RCC 7860 (cell line): ENCODE measurements at places on chromosomes 13 and 19.
A peak's percentile ranks its signal among the peaks of the same experiment; 100 is the strongest.

GRCh38 chr13:114211446-114212157 lies 23.1 kb upstream of the CDC16 start:
- no peak for DNase-seq

GRCh38 chr13:113186061-113186900 lies 22.2 kb downstream of the PCID2 start:
- DNase-seq: no peak

- no peak for DNase-seq
Observed at GRCh38 chr13:111575719-111576118, 255.3 kb downstream of the TEX29 start.

- no peak for DNase-seq
Observed at GRCh38 chr19:28631961-28632360, 581.0 kb downstream of the UQCRFS1 start.

DNA sequence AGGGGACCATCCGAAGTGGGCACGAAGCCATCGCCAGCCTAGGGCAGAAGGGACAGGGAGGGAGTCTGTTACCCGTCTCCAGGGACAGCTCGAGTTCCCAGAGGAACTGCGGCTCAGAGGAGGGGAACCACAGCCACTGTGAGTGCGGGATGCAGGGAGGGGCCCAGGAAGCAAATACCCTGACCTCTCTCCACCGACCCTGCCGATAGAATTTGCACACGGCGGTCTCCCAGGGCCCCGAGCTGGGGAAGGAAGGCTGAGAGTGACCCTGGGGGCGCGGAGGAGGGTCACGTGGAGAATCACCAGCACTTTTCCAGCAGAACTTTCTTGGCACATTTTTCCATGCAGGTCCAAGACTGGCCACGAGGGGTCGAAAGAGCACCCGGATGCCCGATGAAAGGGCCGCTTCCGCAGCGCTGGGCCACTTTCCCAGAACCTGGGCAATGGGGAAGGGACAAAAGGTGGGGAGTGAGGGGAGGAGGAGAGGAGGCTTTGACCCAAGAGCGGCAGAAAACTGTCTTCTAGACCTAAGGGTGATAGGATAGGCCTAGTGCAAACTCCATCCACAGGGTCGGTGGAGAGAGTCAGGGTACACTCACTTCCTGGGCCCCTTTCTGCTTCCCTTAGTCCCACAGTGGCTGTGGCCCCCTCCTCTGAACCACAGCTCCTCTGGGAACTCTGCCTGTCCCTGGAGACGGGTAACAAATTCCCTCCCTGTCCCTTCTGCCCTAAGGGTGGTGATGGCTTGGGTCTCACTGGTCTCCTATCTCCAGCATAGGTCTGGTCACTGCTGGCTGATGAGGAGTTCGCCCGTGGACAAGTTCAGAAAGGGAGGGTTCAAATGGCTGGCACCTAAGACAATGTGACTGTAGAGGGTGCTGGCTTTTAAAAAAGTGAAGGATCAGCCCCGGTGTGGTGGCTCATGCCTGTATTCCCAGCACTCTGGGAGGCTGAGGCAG lies 5.3 kb upstream of the GPR4 start:
- peak; percentile 33 for DNase-seq

- DNase-seq: no peak
Observed at GRCh38 chr13:29905845-29906244, 55.4 kb upstream of the UBL3 start.

GRCh38 chr13:48278806-48279205 lies 24.7 kb upstream of the RB1 start:
- DNase-seq: no peak

DNA sequence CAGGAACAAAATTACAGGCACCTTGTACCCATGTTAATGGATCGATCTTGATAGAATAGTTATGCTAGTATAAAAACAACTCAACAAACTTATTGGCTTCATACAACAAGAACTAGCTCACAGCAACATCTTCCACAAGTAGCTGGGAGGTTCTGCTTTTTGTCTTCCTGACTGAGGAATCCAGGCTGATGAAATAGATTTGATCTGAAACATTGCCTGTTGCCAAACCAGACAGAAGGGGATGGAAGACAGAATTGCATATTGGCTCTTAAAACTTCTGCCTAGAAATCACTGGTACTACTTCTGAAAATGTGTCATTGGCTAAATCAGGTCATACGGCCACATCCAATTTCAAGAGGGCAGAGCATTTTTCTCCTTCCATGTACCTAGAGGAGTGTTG lies 267.3 kb downstream of the RFC3 start:
- DNase-seq: no peak

- no peak for DNase-seq
Observed at GRCh38 chr13:74322562-74322961, 188.4 kb upstream of the KLF12 start.

- DNase-seq: no peak
Observed at GRCh38 chr13:112803422-112803821, 113.6 kb downstream of the ATP11A start.

DNA sequence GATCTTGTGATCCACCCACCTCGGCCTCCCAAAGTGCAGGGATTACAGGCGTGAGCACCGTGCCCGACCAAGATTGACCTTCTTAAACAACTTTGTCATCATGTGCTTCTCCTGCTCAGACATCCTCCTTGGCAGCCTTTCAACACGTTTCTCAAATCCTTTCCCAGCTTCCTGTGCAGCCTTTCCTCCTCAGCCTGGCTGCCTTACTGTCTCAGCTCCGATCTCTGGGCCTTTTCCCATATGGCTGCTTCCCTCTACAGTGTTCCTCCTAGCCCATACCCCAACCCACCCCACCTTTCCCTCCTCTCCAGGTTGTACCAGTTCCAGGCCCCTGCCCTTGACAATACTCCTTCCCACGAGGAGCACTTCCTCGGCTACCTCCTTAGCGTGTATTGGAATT lies 7.2 kb downstream of the PHF11 start:
- DNase-seq: no peak

GRCh38 chr13:98451676-98452470 lies 125.0 kb downstream of the STK24 start:
- DNase-seq: no peak

DNA sequence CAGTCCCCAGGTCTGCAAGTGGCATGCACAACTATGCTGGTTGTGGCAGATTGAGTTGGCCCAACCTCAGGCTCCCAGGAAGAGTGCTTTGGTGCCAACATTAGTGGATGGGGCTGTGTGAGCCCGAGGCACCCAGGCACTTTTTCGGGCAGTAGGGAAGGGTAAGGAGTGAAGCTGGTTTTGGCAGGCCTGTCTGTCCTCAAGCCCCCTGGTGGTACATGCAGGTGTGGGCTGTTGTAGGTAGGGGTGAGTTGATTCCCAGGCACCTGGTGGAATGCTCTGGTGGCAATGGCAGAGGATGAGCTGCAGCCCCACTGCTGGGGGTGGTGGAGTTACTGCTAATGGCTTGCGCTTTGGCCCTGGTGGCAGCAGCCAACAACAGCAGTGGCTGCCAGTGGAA lies 723.7 kb upstream of the SLITRK1 start:
- DNase-seq: no peak

DNA sequence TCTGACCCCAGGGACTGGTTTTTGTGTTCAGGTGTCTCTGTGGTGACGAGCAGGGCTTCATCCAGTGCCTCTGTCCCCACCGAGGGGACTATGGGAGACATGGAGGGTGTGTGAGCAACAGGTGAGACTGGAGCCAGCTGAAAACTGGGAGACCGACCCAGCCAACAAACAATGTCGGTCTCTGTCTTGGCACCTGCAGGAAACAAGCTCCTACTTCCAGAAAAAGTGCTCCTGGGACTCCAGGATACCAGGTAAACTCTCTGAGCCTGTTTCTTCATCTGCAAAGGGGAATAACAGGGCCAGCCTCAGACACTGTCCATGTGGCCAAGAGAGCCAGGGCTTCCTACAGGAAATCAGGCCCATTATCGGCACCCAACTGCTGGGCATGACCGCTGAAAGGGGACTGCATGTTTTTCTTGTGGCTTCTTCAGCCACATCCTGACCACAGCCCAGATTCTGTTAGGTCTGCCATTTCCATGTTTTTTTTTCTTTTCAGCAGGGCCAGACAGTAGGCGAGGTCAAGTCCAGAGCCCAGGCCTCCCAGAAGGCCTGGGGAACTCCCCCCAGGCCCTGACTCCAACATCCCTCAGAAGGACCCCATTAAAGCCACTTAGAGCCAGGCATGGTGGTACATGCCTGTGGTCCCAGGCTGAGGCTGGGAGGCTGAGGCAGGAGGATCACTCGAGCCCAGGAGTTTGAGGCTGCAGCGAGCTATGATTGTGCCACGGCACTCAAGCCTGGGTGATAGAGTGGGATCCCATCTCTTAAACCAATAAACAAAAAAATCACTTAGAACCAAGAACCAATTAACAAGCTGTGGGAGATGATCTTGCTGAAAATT lies 836 bp upstream of the BST2 start:
- DNase-seq: peak; percentile 87

DNA sequence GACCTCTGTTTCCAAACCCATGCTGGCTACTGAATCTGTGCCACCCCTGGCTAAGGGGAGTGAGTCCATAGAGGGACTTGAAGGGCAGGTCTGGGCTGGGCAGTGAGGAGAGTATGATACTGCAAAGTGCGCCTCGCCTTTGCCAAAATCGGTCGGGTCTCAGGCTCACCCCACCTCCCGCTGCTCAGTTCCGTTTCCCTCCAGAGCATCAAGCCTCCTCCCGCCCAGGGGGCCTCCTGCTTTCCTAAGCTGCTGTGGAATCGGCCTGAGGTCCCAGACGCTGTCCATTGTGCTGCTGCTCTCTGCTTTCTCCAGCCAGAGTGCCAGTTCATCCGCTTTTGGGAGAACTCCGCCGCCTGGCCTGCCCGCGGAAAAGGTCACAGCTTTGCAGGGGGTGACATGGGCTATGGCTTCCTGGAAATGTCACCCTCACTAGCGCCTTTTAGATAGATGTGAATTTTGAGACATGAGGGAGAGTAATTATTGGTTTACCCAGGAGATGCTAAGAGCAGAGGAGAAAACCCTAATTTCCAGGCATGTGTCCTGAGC lies 1418.4 kb downstream of the UQCRFS1 start:
- DNase-seq: no peak

- DNase-seq: no peak
Observed at GRCh38 chr13:64591971-64592370, 2638.2 kb downstream of the PCDH9 start.

DNA sequence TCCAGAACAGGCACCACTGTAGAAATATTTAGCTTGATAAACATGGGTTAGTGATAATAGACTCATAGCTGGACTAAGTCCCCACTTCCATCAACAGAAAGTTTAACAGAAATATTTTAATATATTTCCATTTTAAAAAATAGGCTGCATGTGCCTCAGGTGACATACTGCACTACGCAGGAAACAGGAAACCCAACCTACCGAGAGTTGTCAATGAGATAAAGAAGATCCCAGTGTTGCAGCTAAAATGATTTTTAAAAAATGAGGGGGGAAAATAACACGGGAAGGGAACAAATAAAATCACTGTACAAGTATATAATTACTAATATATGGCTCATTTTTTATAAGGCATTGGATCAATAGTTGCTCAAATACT lies 154.8 kb downstream of the TBC1D4 start:
- no peak for DNase-seq

DNA sequence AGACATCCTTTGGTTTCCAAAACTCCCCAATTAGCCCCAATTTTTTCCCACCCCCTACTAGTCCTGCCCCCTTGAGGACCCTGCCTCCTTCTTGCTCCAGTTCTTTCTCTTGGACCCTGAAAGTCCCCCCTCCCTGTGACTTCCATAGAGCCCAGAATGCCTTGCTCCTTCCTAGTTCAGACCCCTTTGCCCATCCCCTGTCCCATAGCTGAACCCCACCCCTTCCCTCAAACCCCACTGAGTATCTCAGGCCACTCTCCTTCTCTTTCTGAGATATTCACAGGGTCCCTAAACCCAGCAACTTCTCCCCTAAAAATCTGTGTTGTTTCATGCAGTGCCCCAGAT lies 1.1 kb upstream of the LRFN1 start:
- no peak for DNase-seq

DNA sequence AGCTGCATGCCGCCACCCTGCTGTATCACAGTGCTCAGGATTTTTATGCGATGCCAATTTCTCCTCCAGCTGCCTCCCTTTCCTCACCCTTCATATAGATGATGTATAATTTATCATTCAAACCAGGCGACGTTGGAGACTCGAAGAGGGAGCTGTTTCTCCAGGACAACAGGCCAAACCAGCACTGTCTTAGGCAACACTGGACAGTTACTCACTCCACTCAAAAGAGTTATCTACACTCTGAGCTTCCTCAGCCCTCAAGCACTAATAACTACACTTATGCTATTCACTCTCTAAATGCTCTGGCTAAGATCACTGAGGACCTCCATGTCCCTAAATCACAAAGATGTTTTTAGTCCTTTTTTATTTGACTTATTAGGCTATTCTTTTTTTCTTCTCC lies 87.3 kb upstream of the RFC3 start:
- DNase-seq: no peak

DNA sequence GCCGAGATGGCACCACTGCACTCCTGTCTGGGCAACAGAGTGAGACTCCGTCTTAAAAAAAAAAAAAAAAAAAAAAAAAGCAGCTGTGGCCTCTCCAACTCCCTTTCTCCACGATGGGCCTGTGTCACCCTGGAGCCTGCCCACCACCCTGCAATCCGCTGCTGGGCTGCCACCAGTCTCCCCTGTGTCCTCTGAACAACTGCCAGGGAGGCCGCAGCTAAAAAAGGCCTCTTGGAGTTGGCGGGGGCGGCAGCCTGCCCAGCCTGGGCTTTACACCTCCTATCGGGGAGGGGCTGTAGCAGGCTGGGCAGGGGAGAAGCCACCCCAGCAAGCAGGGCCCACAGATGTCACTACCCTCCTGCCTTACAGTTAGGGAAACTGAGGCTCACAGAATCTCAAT lies 3.5 kb downstream of the CDC37 start:
- DNase-seq: no peak

DNA sequence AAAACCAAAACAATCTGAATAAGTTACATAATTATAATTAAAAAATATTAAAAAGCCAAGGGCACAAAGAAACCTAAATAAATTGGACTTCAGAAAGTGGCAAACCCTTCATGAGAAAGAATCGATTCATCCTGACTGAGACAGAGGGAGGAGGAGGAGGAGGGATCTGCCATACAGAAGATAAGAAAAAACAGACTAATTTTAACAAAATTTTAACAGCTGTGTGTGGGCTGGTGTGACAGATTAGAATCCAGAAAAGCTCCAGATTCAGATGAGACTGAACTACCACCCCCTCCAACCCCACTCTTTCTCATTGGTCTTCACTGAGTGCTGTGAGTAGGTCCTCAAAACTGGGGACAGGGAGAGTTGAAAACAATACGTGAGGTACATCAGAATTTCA lies 111.5 kb upstream of the HTR2A start:
- DNase-seq: no peak

- no peak for DNase-seq
Observed at GRCh38 chr13:29319451-29319850, 276.0 kb downstream of the SLC7A1 start.

DNA sequence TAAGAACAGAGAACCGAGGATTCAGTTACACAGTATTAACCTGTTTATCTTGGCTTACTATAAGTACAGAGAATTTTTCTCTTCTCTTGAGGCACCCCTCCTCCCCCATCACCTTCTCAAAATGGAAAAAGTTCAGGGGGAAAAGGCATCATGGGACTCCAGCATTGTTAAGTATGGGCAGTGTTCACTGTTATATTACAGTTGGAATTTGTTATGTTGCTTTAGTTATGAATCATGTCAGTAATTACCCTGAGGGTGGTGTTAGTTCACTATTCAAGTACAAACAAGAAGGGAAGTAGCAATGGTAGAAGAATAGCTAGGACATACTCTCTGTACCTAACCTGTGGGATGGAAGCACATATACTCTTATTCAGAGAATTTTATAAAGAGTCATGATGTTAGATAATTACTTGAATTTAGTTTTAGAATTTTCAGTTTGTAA lies 12.0 kb downstream of the LPAR6 start:
- DNase-seq: no peak
